Fibroblast of pulmonary artery (primary cell): ENCODE measurements at places on chromosomes 7 and 10.

GRCh38 chr7:21850531-21851285 is 95.0 kb downstream of the CDCA7L start:
- DNase-seq, result peak; percentile 23

DNA sequence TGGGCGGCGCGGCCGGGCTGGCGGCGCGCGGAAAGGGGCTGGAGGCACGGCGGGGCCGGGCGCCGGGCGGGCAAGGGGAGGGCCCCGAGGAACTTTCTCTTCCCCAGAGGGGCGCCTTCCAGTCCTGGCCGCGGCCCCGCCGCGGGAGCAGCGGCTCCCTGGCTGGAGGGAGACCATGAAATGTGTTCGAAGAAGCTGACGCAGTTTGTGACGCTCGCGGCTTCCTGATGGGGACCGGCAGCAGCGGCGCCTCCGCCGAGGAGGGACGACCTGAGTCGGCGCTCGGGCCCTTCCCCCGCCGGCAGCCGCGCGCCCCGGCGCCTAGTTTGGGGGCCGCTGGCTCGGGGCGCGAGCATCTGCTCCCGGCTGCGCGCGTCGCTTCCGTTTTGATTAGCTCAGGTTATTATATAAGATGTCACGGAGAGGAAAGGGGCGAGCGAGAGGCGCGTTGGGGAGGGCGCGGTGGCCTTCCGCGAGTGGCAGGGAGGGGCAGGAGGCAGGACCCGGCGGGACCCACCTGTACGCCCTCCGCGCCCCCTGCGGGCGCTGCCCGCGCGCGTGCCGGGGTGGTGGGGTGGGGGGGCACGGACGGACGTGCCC is 57.1 kb upstream of the PCGF5 start:
- DNase-seq, result peak; percentile 65

GRCh38 chr10:112883360-112884178 is 66.5 kb upstream of the TCF7L2 start:
- no peak for DNase-seq

GRCh38 chr7:19984231-19984632 is 210.8 kb upstream of the TMEM196 start:
- no peak for DNase-seq

DNA sequence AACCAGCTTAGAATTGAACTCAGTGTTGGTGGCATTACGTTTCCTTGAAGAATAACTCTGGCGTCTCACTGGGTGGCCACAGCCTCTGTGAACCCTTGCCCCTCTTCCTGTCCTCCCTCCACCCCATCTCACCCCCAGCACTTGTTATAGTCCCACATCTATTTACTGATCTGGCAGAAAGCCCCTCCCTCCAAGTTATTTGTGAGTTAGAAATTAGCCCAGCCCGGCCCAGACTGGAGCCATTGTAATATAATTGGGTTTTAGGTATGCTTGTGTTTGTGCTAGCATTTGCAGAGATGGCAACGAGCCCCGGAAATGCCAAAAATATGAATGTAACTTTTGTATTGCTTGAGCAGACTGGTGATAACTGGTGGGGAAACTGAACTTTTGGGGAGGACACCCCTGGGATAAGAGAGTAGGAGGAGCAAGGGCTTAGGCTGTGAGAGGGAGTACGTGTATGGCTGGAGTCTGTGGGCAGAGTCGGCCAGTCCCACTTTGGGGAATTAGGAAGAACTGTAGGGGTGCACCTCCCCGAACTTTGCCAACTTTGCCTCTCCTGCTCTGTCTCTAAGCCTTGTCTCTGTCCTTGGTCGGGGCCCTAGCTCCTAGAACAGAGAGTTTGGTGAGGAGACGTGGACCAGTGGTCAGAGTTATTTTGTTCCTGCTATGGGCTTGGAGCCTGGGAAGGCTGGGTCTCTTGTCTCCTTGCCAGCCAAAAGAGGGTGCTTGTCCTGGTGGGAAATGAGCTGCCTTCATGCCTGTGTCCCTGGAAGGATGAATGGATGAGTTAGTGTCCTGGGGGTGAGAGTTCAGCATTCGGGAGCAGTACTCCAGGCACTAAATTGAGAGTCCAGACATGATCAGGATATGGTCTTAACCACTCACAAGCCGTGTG is 19.3 kb upstream of the TRIM8 start:
- DNase-seq, result peak; percentile 74

- DNase-seq, result no peak
Measured at GRCh38 chr7:14368285-14368684, 378.8 kb upstream of the ETV1 start.

- peak; percentile 92 for DNase-seq
Measured at GRCh38 chr7:90594751-90595317, 1.3 kb upstream of the CDK14 start.

DNA sequence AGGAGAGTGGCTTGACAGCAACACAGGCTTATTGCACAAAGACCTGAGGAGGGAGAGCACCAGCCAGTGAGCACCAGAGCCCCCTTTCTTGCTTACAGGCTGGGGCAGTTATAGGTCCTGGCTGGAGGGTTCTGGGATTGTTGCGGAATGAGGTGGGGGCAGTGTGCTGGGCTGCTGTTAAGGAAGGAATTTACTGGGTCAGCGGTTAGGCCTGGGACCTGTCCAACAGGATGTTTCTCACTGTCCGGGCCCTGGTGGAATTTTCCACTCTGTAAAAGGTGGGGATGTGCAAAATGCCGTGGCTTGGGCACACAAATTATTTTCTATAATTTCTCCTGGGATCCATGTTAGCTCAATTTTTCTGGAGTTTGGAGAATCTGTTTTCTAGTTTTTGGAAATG is 757.3 kb downstream of the TYW1 start:
- DNase-seq, result peak; percentile 22

DNA sequence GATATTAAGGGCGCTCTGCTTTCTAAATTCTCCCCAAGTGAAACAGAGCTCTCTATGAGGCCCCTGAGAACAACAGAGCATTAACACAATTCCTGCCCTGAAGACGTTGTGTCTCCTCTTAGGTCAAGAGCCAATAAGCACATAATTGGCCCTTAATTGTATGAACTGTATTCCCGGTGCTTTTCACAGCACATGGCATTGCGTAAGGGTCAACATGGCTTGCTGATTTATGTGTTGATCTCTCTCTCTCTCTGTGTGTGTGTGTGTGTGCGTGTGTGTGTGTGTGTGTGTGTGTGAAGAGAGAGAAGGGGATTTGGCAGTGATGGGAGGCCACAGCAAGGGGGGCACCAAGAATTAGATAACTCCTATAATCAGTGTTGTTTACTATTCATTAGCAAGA is 40.5 kb downstream of the LYZL1 start:
- no peak for DNase-seq
